ENCODE measurements at places on chromosomes 4 and X.

DNA sequence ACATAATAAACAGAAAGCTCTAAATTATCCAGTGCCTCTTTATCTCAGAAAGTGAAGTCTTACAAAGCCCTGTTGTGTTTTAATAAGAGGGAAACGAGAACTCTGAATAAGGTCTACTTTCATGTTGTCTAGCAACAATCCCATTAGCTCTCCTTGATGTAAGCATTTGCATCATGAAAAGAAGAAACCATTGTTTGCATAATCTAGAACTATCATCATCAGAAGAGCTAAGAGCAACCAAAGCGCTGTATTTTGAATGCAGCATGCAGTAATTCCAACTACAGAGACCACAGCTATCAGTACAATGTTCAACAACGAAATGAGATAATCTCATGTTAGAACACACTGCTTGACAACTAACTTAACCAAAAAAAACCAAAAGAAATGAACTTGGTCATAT lies 257.1 kb downstream of the CAMK2D start:
- no peak for DNase-seq

DNA sequence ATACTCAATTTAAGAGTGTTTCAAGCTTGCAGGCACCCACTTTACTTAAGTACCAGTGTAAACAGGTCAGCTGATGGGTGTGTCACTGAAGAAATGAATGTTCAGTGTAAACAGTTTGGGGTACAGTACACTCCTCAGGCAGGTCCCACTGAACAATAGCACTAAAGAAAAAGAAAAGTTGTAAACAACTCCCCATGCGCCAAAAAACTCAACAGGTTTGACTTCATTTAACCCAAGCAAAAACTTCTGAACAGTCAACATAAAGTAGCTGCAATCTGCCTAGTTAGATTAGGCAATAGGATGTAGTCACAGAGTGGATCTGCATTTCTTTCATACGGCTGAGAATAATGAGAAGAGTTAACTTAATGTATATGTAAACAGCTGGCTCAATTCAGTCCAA lies 93.2 kb downstream of the FAM13A start:
- no peak for DNase-seq

DNA sequence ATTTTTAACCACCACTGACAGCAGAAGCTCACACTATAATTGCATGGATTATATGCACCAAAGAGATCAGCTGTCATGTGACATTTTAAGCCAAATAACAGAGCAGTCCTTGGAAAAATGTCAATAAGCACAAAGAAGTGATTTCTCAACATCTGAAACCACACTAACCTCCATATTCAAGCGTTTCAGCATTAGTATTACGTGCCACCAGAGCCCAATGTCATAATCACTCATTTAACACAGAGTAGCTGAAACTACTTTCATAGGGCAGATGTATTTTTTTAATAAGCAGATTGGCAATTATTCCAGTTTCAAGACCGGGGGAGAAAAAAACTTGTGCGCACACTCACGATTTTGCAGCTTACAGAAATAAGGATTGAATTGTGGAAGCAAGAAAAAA lies 76.6 kb downstream of the SH3KBP1 start:
- DNase-seq: no peak

DNA sequence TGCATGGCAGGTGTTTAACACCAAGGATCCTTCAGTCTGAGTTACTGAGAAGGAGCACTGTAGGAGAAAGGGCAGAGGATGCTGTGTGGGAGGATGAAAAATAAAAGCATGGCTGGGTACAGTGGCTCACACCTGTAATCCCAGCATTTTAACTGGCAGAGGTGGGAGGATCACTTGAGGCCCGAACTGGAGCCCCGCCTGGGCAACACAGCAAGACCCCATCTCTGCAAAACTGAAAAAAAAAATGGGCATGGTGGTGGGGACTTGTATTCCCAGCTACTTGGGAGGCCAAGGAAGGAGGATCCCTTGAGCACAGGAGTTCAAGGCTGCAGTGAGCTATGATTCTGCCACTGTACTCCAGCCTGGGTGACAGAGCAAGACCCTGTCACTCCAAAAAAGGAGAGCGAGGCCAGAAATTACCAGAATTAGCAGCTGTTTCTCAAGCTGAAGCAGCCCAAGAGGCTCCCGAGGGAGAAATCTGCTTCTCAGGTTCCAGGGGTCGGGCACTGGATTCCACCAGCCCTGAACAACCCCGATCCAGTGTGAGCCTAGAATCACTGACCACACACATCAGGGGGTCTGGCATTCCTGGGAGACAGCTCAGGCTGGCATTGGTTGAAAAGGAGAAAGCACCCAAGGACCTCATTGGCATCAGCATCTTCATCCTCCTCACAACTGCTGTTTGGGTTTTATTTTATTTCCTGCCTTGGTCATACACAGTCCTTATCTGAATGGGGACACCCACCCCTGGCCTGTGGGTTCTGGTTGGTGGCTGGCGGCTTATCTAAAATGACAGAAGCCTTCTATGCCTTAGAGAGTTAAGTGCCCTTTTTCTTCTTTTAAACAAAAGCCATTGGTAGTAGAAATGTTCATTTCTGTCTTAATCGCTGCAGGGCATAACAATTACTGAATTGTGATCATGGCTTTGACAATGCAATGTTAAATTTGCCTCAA lies 66.3 kb upstream of the TRIM2 start:
- no peak for DNase-seq

- DNase-seq: no peak
Measured at GRCh38 chrX:123263747-123264146, 79.7 kb downstream of the GRIA3 start.

DNA sequence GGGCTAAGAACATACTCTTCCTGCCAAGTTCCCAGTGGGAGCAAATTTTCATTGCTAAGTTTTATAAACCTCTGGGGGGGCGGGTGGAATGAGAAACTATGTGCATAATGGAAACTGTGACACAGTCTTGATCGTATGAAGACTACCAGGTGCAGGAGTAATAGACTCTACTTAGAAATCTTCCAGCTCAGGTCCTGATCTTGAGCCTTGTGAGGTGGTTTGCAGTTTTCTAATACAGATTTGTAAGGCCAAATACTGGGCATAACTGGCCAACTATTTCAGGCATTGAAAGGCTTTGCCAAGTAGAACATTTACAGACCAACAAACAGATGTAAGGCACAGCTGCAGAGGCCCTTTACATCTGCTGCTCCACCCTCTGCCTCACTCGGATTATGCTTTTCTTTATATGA lies 89.7 kb upstream of the CBR4 start:
- DNase-seq: peak; percentile 10

DNA sequence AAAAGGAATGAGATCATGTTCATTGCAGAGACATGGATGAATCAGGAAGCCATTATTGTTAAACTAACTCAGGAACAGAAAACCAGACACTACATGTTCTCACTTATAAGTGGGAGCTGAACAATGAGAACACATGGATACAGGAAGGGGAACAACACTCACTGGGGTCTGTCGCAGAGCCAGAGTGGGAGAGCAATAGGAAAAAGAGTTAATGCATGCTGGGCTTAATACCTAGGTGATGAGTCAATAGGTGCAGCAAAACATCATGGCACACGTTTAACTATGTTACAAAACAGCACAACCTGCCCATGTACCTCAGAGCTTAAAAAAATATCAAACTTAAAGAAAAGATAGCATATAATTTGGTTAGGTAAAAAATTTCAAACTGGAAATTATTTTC lies 281.4 kb downstream of the PABPC4L start:
- no peak for DNase-seq

DNA sequence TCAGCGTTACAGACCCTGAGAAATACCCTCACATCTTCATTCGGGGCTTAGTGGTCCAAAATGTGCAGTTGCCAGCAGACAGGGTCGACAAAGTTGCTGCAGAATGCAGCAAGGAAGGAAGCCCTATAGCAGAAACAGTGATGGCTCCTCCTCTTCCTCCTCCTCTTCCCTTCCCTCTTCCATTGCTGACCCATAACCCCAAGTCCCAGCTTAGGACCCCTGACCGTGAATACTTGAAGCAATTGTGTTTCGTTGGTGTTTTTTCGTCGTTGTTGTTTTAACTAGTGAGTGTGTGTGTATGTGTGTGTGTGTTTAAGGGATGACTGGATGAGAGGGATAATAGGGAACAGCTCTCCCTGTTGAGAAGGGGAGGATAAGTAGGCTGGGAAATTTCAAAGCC lies 69.5 kb downstream of the SLAIN2 start:
- DNase-seq: no peak

DNA sequence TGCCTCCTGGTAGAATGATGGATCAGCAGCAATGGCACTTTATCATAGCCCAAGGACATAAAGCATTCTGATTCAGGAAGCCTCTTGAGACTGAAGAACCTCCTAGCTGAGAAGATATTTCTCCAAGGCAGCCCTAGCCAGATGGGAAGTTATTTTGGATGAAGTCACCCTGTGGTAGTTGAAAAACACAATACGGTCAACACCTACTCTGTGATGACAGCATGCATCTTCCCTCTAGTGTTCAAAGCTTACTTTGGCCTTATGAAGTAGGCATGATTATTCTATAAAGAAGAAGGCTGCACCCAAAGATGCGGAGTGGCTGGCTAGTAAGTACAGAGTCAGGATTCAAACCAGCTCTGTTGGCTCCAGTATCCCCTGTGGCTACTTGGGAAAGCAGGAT lies 47.9 kb downstream of the TLR10 start:
- no peak for DNase-seq

- peak; percentile 47 for DNase-seq
Measured at GRCh38 chr4:151324752-151325110, 674 bp downstream of the SH3D19 start.

GRCh38 chrX:78375894-78376293 lies 48.5 kb upstream of the CYSLTR1 start:
- DNase-seq: no peak

DNA sequence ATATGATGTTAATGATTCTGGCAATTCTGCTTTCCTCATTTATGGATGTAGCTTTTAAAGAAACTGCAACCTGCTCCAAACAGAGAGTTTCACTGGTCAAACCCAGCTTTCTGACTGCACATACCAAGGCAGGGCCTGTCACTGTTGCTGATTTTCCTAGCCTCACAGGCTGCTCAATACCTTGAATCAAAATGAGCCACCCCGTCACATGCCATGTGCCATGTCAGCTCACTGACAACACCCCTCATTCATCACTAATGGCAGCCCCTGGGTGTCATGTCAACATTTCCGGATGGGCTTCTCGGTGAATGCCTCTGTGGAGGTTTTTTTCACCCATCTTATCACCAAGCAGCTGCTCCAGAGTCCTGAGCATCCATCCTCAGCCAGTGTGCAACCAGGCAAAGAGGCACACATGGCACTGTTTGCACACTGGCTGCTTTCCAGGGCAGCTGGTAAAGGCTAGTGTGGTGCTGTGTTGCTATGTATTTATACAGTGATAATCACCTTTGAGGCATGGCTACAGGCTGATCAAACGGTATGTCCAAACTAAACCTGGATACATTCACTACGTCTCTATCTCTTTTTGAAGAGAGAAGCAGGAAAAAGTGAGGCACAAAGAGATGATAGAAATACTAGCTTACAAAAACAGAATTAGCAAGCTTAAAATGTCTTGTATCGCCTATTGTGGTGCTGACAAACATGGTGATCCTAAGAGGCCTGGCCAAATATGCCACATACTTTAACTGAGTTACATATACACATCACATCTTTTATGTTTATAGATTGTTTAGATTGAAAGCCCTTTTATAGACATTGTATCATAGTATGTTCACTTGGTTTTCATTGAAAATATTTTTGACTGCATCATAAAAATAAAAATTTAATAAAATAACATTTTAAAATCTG lies 94.6 kb upstream of the INPP4B start:
- no peak for DNase-seq

- DNase-seq: no peak
Measured at GRCh38 chrX:44400161-44400560, 56.7 kb upstream of the EFHC2 start.

DNA sequence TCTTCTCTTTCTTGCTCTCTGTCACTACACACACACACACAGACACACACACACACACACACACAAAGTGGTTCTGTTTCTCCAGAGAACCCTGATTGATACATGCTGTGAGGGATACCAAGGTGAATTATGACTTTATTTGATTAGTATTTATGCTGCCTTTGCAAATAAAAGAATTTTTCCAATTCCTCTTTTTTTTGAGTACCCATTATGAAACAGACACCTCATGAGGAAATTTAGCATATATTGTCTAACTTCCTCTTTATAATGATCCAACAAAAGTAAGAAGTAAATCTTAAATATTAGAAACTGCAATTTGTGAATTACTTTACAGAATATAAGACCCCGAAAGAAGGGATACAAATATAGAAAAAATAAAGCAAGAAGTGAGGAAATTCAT lies 14.3 kb upstream of the RAB28 start:
- no peak for DNase-seq

DNA sequence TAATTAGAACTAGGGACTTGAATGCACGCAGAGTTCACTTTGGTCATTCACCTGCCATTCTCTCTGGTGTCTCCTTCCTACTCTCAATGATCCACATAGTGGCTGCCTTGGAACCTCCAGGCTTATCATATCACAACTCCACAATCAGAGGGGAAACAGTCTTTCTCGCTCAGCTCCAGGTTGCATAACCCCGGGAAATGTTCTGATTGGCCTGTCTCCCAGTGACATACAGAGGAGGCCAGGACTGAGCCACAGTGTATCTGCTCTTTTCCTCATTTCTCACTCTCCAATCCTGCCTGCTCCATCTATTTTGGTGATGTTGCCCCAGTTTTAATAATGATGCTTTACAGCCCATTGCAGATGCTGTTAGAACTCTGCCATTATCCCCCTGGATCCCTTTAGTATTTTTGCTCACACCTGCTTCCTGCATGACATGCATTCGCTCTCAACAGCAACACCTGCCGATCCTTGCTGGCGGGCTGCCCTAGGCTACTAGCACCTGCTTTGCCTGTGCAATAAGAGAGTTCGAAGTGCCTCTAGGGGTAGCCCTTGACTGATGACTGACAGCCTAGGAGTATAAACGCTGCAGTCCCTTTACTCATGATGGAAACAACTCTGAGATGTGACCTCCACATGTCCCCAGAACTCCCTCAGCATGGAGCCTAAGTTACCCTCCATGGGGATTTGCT lies 211.3 kb upstream of the RPS6KA3 start:
- DNase-seq: no peak

GRCh38 chr4:151934766-151935165 lies 174.0 kb upstream of the GATB start:
- no peak for DNase-seq

GRCh38 chrX:3803713-3804112 lies 90.3 kb upstream of the PRKX start:
- DNase-seq: no peak

DNA sequence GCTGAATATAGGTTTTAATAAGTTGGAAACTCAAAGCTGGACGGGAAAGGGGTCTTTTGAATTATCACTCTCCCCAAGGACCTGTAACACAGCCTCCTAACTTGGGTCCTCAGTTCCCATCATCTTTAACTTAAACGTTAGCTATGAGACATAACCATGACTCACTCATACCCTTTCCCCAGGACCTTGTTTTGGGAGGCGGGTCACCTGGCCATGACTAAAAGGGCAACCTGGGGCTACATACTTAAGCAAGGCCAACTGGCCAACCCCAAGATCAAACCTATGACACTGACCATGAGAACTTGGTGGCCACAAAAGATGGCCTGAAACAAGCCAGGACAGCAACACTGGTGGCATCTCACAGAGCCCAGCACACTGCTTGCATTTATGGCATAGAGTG lies 89.0 kb downstream of the SH3KBP1 start:
- DNase-seq: no peak

GRCh38 chr4:88583631-88584470 lies 8.4 kb upstream of the HERC3 start:
- no peak for DNase-seq

- DNase-seq: no peak
Measured at GRCh38 chrX:136823175-136823574, 42.4 kb upstream of the ARHGEF6 start.

GRCh38 chr4:148780426-148781005 lies 338.3 kb upstream of the NR3C2 start:
- no peak for DNase-seq

Measured in amniotic stem cell (primary cell).